Stimulated activated naive CD8-positive, alpha-beta T cell treated with anti-CD3 and anti-CD28 coated beads, Interleukin-15, amount 100 ng/mL, for 72 hours (primary cell): ENCODE measurements at places on chromosomes 11 and 22.
A peak's percentile ranks its signal among the peaks of the same experiment; 100 is the strongest.

DNA sequence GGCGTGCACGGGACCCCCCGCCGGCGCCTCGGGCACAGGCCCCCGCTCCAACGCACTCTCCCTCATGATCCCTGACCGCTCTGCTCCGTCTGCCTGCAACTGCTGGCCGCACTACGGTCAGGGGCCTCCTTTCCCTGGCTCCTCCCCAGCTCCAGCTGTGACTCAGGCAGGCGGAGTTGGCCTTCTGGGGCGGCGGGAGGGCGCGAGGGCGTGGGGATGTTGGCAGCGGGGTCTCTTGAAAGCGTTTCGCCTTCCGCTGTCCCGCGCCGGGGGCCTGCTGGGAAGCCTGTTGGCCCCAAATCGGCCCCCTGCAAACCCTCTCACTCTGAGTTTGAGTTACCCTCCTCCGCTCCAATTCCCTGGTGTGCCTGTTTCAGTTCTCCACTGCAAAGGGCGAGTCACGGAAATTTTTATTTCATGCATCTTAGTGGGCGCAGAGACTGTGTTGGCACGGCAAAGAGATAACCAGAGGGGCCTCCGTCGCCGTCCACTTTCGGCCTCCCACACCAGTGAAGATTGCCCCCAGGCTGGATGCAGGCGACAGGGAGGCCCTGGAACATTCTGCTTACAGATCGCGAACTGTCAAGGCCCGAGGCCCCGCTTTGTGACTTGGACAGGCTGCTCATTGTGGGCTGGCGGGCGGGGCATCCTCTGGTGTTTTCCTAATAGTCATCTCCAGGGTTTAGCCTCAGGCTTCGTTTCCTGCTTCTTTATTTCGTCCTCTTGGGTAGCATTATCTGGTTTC lies at the start of gene CAVIN3:
TSS of gene CAVIN3 (minus strand) at position 91 of the 745 bp plus-strand sequence. CDS start at position 66, 25 bp downstream.
- peak; percentile 79 for DNase-seq

GRCh38 chr11:79080551-79080950 lies 360.3 kb downstream of the TENM4 start:
- DNase-seq = no peak

- peak; percentile 80 for DNase-seq
These were observed 119.9 kb upstream of the TMEM45B start for GRCh38 chr11:129695571-129696308.

DNA sequence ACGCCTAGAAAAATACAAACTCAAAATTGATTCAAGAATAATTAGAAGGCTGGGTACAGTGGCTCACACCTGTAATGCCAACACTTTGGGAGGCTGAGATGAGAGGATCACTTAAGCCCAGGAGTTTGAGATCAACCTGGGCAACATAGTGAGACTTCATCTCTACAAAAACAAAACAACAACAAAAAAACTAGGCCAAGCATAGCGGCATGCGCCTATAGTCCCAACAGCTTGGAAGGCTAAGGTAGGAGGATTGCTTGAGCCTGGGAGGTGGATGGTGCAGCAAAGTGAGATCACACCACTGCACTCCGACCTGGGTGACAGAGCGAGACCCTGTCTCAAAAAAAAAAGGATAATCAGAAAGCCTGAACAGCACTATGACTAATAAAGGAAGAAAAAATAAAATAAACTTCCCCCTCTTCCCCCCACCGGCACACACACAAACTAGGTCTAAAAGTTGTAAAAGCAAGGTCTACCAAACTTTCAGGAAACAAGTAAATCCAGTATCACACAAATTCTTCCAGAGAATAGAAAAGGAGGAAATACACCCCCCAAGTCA lies 35.8 kb downstream of the RRAS2 start:
- DNase-seq = no peak

- DNase-seq = no peak
These were observed at the start of gene OR51B5 for GRCh38 chr11:5343474-5344335. TSS of gene OR51B5 (minus strand) at chr11:5343524. CDS start at chr11:5343524, 0 bp downstream.

DNA sequence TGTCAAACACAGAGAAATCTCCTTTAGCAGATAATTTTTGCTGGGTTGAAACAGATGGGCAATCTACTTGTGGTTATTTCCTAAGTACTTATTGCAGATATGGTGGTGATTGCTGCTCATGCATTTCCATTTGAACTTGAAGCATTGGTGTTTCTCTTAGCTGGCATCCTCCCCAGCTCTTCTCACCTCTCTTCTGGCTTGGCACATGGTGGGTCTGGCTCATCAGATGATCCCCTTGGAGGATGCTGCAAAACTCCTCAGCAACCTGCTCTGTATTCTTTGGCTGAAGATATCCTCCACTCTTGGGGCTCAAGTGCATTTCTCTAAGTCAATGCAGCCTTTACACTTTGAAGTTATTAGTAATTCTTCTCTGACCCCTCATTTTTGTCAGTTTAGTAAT lies 87.3 kb upstream of the MYO18B start:
- DNase-seq = no peak

DNA sequence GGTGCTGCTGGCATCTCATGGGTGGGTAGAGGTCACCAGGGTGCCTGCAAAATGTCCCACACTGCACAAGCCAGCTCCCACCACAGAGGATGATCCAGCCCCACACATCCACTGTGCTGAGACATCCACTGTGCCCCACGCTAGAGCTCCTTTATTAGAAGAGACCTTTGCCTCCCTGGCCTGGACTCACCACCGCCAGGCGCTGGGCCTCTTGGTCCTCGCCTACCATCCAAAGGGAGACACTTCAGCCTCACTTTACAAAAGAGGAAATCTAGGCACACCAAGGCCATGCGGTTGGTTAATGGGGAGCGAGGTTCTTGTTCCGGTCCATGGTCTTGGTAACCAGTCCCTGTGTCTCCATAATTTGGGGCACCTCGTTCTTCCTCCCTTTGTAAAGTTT lies 3.4 kb upstream of the ANO1 start:
- DNase-seq = no peak

GRCh38 chr22:27382947-27383346 lies 418.6 kb downstream of the MN1 start:
- no peak for DNase-seq

DNA sequence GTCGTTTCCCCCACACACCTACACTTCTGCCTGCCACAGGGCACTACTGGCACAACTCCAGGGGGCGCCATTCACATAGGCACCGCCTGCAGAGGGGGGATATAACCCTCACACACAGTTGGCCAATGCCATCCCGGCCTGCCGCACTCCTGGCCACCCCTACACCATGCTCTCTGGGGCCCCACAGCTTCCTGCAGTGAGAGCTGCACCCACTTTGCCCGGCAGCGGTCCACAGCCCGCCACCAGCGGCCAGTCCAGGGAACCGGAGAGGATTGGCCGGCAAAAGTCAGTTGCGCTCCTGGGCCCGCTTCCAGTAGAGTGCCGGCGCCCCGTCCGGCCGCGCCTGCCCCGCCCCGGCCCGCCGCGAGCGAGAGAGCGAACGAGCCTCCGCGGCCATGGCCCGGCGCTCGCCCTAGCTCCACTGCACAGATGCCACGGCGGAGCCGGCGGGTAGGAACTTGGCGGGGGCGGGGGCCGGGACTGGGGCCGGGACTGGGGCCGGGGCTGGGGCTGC lies 25.6 kb upstream of the SUSD2 start:
- DNase-seq = peak; percentile 63

- DNase-seq = no peak
These were observed 32.1 kb downstream of the SERPIND1 start for GRCh38 chr22:20805972-20806471.

DNA sequence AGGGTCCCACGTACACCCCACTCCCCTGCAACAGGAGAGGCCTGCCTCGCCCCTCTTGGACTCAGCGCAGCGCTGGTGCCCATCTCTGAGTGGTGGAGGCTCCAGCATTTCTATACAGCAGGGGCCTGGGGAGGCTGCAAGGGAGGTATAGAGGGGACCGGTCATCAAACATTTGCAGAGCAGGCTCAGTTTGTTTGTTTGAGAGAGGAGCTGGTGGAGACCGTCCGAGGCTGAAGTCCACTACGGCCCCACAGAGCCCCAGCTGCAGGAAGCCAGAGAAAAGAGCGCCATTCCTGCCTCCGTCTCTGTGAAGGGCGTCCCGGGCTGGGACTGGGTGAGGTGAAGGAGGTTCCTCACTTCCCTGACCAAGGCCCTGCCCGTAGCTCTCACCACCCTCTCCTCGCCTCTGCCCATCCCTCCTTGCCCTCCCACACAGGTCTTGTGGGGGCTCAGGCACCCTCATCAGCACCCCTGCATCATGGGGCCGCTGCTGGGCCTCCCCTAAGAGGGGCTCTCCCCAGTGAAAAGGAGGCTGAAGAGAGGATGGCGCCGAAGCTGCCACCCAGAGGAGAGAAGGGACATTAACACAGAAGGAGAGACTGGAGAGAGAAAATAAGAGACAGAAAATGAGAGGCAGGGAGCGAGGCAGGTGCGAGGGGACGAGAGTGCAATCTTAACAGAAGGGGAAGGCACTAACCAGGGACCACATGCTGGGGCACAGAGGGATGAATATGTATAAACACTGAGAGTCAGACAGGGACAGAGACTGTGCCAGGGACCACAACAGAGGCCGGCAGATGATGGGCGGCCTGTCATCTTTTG lies 24.5 kb downstream of the RPUSD4 start:
- DNase-seq = no peak

DNA sequence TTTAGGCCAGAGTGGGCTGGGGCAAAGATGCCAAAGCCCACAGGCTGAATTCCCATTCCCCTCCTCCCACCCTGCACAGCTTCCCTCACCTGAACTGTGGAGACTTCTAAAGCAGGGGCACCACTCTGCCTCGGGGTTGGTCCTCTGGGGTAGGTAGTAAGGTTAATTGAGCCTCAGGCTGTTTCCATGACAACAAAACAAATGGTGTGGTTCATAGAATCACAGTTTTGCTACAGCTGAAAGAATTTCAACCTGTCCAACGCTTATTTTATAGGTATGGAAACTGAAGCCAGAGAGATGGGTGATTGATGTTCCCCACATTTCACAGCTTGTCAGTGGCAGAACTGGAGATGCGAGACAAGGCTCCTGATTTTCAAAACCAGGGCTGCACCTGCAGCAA lies 109.5 kb downstream of the SNX19 start:
- no peak for DNase-seq

GRCh38 chr22:47575291-47575690 lies 812.8 kb downstream of the TBC1D22A start:
- DNase-seq = no peak

GRCh38 chr22:22689621-22690345 lies 45.4 kb downstream of the GGTLC2 start:
- no peak for DNase-seq

DNA sequence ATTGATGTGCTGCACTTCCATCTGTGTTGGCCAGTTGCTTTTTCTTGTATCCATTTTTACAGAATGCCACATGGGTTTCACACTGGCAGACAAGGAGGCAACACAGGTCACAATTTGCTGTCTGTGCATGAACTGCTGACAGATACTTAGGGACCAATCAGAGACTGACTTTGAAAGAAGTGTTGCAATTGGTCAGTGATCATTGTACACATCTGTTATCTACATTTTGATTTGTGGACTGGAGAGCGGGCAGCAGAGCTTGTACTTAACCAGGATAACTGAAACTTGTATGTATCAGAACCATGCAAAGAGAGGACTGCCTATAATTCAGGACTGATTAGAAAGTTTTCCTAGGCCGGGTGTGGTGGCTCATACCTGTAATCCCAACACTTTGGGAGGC lies 21.8 kb downstream of the PRR5 start:
- no peak for DNase-seq

DNA sequence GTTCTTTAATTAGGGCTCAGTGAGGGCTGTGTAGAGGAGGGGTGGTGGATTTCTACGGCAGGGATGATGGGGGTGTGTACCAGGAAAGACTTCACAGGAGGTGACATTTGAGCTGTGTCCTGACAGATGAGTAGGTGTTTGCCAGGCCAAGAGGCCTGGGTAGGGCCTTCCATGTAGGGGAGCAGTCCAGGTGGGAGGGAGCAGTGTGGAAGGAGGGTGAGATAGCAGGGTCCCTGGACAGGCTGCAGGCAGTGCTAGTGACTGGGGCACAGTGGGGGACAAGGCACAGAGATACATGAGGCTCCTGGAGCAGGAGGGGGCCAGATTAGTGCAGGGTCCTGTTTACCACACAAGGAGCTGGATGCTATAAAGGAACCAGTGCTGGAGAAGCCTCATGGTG lies 147.9 kb upstream of the CADM1 start:
- no peak for DNase-seq

GRCh38 chr22:39392341-39392948 lies 7.1 kb upstream of the TAB1 start:
- no peak for DNase-seq

DNA sequence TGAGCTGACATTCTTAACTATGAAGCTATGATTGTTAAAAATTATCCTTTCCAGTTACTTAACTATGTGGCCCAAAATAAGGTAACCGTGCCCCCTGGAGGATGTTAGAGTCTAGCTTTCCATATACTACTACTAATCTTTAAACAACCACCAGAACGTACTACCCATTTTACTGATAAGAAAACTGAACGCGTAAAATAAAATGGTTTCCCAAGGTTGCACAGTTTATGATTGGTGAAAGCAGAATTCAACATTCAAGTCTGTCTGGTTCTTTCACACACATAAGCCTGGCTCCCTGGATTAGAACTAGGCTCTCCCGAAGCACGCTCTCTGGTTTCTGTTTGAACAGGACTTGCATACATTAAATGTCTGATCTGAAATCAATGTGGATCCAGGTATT lies 437.8 kb upstream of the CCDC90B start:
- DNase-seq = peak; percentile 13

DNA sequence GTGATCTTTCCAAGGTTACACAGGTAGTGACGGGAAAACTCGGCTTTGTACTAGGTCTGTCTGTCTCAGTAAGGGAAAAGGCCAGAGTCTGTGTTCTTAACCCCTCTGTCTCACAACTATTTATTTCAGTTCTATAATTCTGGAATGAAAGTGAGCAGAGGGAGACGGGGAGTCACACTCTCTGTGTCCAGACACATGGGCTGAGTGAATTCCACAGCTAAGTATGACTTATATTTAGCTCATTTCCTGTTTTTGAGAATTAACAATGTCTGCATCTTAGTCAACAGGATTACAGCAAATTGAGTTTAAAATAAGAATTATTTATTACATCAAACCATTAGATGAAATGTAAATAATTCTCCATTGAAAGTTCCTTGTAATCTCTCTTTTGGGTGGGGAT lies 62.5 kb upstream of the OR4B1 start:
- DNase-seq = no peak

DNA sequence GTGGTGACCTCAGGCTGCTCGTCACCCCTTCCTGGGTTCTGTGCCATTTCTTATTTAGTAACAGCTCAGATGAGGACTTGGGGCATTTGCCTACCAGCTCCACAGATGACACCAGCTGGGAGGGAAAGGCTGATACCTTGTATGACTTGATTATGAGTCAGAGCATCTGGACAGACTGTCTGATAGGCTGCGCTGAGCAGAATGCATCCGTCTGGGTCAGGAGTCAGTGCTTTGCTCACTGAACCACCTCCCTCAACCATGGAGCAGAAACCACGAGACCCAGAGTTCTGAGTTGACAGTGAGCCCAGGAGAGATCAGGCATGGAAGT lies 6.8 kb downstream of the ST14 start:
- DNase-seq = no peak

GRCh38 chr22:19886605-19887255 lies 32.1 kb upstream of the GNB1L start:
- no peak for DNase-seq

DNA sequence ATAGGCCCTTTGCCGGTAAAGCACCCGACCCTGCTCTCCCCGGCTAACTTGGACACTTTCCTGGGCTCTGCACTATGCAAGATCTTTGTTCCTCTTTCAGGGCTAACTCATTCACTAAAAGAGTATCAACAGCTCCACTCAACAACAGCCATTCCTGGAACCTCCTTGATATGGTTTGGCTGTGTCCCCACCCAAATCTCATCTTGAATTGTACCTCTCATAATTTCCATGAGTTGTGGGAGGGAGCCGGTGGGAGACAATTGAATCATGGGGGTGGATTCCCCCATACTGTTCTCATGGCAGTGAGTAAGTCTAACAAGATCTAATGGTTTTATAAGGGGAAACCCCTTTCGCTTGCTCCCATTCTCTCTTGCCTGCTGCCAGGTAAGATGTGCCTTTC lies 330.0 kb downstream of the TENM4 start:
- DNase-seq = no peak
